Activated CD4-positive, alpha-beta T cell treated with anti-CD3 and anti-CD28 coated beads for 4 hours (primary cell): ENCODE measurements at places on chromosomes 2 and 18.

DNA sequence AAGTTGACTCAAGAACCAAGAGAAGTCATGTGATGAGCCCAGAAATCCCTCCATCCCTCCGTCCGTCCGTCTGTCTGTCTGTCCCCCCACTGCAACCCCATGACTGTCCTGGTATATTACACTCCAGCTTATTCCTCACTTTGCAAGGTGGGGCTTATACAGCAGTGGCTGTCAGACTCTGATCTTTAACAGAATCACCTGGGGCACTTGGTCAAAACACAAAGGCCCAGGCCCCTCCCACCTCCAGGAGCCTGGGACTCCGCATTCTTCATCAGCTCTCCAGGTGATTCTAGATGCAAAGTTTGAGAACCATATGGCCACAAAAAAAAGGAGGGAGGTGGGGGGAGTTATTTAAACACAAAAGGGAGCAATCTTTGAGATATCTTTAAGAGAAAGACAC is 61.4 kb downstream of the MYO5B start:
- no peak for DNase-seq

- no peak for DNase-seq
Observed at GRCh38 chr2:218319813-218320365, 27.6 kb upstream of the TMBIM1 start.

DNA sequence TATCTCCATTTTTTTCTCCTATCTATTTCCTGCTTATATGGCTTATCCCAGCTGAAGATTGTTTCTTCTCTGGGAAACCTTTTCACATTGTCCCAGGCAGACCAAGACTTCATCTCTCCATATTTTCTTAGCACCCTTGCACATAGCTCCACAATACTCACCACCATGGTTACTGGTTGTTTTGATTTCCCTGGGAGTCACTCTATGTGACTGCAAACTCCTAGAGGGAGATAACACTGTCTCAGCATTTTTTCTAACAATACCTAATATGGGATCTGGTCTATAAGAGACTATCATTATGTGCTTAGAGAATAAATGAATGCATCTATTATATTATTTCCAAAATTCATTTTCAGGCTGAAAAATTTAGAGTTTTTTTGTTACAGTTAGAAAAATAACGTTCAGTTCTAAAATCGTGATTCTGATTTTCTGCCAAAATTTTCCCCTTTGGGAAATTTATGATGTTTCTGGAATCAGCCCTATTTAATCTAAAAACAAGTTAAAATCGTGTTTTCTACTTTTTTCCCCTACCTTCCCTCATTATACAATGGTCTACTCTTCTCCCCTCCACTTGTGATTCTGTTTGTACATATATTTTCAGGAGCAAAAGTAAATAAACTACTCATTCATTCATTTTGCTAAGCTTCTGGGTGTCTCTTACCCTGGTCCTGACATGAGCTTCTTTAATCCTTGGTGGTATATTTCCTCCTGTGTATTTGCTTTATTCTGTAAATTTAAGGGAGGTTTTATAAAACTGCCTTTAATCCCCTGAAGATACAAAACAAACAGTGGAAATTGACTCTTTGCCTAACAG is 95.4 kb downstream of the HNMT start:
- DNase-seq = no peak

GRCh38 chr2:143300536-143300935 is 171.3 kb downstream of the ARHGAP15 start:
- no peak for DNase-seq

- no peak for DNase-seq
Observed at GRCh38 chr2:54543733-54544396, 87.7 kb downstream of the SPTBN1 start.

DNA sequence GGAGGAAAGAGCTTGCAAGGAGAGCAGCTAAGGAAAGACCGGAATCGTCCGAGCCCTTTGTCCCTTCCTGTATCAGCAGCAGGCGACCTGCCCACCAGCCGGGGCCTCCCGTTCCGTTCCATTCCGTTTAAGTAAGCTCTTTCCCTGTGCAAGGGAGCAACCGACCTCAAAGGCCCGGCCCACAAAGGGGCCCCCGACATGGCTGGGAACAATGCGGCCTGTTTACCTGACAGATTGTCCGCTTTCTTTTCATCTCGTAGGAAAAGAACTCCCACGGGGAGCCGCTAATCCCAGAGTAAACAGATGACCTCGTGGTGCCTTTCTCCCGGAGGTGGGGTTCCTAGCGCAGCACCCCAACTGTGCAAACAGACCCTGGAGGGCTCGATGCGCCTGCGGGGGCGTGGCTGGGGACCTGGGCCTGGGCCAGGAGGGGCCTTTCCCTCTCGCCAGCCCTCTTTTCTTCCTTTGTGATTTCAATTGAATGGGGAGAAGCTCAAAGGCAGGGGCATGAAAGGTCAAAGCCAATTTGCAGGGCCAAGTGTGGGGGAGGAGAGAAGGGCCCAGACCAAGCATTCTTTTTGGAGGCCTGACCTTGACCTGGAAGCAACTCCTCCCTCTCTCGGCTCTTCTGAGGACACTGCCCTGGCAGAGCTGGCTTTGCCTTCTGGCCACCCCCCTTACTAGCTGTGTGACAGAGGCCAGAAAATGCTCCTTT is 120.2 kb downstream of the INHBB start:
- DNase-seq = no peak

GRCh38 chr2:26861610-26862224 is 13.8 kb downstream of the DPYSL5 start:
- no peak for DNase-seq

GRCh38 chr18:2881088-2881839 is 34.5 kb downstream of the EMILIN2 start:
- no peak for DNase-seq

DNA sequence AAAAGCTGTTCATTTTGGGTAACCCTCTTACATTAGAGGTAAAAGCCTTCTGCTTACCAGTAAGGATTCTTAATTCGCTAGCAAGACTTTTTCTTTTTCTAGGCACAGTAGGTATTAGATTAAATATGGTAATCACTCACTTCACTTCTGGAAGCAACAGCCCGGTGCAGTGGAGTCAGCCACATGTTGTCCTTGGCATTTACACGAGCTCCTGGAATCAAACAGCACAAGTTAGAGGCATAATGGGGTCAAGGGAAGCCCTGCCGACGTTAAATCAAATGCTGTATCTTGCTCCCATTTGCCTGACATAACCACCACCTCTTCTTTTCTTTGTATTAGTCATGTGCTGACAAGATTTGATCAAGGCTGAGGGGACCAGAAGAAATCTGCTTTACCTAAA is 174.1 kb downstream of the ANKRD44 start:
- DNase-seq = no peak

GRCh38 chr2:18437909-18438308 is 122.5 kb downstream of the RDH14 start:
- DNase-seq = no peak

GRCh38 chr2:3766824-3767223 is 63.4 kb downstream of the DCDC2C start:
- no peak for DNase-seq

GRCh38 chr2:19238440-19239060 is 119.9 kb downstream of the OSR1 start:
- no peak for DNase-seq

- no peak for DNase-seq
Observed at GRCh38 chr2:69947325-69947931, 14.0 kb downstream of the ASPRV1 start.

- no peak for DNase-seq
Observed at GRCh38 chr2:179104736-179105135, 54.8 kb upstream of the CCDC141 start.

GRCh38 chr18:79477711-79478483 is 82.2 kb downstream of the NFATC1 start:
- no peak for DNase-seq

DNA sequence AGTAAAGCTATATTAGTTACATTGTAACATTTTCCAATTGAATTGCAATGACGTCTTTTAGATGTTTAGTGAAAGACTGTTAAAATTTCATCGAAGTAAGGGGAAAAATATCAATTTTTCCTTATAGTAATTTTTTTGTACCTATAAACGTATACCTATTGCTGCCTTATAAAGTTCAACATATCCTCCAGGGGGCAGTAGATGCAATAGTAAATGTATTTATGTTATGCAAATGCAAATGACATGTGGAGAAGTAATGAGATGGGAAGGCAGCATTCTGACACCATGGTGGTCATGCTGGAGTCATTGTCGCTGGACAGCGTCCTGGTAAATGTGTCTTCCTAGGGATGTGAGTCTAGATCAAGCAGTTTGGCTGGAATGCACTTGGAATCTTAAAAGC is 38.7 kb downstream of the MSTN start:
- DNase-seq = no peak

- DNase-seq = peak; percentile 71
Observed at GRCh38 chr2:234446404-234447076, 50.3 kb downstream of the ARL4C start.

- no peak for DNase-seq
Observed at GRCh38 chr18:74651327-74652128, 53.9 kb downstream of the ZNF407 start.

DNA sequence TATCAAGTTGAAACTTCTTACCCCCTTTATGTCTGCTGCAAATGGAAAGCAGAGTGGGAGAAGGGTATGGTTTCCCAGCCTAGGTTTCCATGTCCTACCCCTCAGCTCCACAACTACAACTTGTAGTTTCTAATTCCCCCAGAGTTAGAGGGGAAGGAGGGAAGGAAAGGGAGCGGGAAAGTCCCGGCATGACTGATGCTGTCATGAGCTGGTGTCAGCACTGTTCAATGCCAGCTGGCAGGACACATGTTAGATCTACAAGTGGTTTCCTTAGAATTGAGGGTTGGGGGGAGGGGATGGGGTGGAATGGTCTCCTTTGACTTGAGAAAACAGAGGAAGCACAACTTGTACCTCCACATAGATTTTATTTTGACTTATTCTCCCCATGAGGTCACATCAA is 194.0 kb downstream of the MBD2 start:
- DNase-seq = no peak

DNA sequence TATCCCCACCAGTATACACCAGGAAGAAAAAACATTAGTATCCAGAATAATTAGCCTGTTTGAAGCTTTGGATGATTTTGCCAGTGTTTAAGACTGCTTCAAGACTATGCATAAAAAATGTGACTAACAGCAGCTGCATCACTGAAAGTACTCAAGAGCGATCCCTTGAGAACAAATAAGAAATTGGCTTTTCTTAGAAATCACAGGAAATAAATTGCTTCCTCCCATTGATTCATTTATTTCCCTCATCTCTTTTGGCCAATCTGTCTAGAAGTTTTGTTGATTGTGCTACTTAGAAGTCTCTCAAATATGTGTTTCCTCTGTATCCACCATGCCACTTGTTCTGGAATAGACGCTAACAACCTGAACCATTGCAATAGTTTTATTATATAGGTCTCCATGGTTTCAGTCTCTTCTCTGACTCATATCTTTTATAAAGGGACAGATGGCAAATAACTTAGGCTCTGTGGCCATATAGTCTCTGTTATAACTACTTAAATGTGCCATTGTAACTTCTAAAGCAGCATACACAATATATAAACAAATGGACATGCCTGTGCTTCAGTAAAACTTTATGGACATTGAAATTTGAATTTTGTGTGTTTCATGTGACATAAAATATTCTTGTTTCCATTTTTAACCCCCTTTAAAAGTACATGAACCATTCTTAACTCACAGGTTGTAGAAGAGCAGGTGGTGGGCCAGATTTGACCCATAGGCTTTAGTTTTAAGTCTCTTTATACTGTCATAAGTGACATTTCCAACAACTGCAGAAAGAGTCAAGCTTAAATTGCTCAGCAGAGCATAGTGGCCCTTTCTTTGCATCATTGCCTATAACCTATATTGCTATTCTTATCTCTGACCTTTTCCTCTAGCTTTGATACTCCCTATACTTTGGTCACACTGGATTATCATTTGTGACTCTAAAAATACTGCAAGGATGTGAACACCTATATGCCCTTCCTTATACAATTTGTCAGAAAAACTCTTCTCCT is 123.9 kb downstream of the MC4R start:
- DNase-seq = no peak

DNA sequence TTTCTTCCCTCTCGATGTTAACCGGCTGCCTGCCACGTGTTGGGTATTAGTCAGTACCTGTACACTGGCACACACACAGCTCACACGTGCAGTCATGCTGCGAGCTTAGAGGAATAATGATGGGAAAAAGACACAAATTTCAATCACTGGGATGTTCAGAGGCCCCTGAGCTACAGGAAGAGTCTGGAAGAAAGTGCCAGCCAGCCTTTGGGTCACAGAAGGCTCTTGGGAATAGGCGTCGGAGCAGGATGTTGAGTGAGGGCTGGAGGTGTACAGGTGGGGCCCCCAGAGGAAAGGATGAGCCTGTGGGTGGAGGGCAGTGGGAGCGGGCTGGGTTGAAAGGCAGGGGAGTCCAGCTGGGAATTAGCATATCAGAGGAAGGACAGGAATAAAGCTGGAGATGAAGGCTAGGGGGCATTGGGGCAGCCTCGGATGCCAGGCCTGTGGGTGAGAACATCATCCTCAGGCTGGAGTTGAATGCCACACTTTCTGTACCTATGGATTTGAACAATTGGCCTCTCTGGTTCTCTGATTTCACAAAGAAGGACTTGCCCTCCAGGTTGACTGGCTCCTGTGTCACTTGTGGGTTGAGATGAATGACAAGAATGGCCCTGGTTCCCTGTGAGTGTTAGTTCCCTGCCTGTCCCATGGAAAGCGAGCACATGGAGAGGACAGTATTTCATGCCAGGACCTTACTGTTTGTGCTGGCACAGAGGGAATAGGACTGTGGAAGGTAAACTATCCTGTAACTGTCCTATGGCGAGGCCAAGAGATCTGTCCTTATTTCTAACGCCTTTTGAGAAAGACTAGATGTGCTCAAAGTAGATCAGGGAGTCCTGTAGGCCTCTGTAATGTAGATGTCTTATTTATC is 40.6 kb downstream of the GREB1 start:
- no peak for DNase-seq

DNA sequence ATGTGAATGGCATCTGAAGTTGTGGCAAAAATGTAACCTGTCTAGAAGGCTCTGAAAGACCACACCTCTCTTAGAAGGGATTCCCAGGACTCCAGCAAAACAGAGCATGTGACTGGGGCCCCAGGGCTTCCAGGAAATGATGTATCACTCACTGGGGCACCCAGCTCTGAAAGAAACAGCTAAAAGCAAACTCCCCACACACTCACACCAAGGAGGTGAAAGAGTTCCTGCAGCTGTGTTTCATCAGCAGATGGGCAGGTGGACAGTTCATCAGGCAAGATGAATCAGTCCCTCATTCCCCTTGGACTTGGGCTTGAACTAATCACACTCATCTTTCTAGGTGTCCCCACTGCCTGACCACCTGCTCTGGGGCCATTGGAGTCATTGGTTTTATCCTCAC is 76.2 kb downstream of the CCBE1 start:
- no peak for DNase-seq

DNA sequence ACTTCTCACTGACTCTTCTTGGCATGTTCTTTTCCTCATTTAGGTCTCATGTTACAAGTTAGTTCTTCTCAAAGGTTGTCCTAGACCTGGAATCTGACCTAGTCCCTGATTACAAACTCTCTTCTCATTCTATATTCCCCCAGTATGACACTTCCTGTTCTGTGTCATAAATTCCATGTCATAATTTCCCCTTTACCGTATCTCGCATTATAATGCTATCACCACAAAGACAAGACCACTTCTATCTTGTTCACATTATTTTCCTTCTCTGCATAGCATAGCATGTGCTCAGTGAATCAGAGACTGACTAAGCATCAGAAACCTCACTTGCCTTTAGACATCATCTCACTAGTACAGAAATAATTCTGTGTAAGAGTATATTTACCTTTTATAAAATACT is 63.6 kb upstream of the CAVIN2 start:
- DNase-seq = no peak

GRCh38 chr18:57154191-57154830 is 7.4 kb downstream of the BOD1L2 start:
- no peak for DNase-seq
